ENCODE measurements at places on chromosomes 12 and 14. TPM values are rescaled to one million over a fixed set of nuclear protein-coding genes. Genes with fewer than 3 reads are reported as not detected.

- no peak for DNase-seq
These were observed 54.3 kb downstream of the SLC41A2 start for GRCh38 chr12:104903648-104904423.

- DNase-seq: no peak
These were observed 101.3 kb downstream of the FOXN3 start for GRCh38 chr14:89315493-89316470.

GRCh38 chr12:113422030-113422885 lies at the start of gene SDSL:
Gene SDSL (plus strand): TSS chr12:113422380. CDS start chr12:113427983, 5,603 bp downstream.
- DNase-seq: peak; percentile 89

DNA sequence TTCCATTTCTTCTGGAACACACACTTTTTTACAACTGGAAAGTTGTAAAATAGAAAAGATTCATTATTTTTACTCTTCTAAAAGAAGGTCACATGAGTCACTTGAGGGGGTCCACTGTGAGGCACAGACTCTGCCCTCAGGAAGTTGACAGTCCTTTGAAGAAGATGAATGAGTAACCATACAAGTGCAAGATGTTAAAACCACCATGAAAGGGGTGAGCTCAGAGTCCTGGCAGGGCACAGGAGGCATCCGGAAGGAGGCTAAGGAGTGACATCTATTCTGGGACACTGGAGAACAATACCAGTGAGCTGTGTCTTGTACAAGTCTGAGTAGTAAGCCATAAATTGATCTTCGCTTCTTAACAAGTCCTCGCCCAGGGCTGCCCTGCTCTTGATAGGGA lies 126.0 kb upstream of the FRMD6 start:
- DNase-seq: no peak

GRCh38 chr12:51208016-51208660 lies 9.7 kb downstream of the POU6F1 start:
- DNase-seq: no peak

- no peak for DNase-seq
These were observed 118.1 kb upstream of the FOXN3 start for GRCh38 chr14:89534902-89535685.

DNA sequence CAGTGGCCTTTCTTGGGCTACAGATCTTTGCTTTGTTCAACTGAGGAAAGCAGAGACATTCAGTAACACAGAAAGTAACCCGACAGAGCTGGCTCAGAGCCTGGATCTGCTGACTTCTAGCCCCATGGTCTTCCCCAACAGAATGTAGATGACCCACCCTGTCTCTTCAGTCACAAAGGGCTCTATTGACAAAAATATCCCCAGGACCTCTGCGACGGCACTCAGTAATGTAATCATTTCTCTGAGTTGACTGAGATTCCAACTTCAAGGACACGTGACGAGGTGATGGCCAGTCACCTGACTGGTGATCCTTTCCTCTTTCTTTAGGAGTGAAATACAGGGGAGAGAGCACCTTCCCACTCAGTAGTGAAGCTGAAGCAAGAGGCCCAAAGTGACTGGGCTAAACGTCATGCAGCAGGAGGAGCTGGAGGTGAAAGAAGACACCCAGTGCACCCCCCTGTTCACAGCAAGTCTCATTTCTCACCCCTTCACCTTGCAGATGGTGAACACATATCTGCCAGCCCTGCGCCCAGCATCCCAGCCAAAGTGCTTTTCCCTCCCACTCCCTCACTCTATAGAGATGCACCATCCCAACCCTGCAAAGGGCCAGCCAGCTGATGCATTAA lies 179.2 kb upstream of the EGLN3 start:
- DNase-seq: no peak

DNA sequence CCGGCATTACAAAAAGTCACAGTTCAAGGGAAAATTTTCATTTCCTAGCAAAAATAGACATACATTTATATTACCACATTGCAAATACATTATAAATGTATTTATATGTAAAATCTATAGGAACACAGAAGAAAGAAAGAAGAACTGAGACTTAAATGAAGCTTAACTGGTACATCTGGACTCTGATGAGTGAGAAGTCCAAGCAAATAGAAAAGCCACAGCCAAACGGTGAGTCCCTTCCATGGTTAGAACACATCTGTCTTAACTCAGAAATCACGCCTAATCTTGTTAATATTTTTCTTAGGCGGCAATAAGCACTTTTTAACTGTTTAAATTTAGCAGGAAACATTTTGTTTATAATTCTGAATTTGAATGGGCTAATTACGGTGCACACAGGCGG lies 9.4 kb upstream of the KLRB1 start:
- DNase-seq: no peak

DNA sequence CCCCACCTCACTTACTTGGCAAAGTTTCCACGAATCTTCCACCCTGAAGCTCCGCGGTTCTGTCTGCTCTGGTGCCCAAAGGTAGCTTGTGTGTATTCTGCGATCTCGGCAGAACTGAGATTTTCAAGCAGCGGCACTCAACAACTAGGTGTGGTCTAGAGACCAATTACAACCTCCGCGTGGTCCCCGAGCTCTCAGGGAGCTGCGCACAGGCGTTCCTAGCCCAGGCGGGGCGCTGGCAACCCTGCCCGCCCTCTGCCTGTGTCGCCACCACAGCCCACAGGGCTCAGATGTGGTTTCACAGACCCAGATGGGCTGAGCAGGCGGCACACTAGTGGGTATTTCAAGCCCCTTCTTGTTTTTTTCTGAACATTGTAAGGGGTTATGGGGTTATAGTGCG lies 1.5 kb upstream of the DIABLO start:
- DNase-seq: no peak

DNA sequence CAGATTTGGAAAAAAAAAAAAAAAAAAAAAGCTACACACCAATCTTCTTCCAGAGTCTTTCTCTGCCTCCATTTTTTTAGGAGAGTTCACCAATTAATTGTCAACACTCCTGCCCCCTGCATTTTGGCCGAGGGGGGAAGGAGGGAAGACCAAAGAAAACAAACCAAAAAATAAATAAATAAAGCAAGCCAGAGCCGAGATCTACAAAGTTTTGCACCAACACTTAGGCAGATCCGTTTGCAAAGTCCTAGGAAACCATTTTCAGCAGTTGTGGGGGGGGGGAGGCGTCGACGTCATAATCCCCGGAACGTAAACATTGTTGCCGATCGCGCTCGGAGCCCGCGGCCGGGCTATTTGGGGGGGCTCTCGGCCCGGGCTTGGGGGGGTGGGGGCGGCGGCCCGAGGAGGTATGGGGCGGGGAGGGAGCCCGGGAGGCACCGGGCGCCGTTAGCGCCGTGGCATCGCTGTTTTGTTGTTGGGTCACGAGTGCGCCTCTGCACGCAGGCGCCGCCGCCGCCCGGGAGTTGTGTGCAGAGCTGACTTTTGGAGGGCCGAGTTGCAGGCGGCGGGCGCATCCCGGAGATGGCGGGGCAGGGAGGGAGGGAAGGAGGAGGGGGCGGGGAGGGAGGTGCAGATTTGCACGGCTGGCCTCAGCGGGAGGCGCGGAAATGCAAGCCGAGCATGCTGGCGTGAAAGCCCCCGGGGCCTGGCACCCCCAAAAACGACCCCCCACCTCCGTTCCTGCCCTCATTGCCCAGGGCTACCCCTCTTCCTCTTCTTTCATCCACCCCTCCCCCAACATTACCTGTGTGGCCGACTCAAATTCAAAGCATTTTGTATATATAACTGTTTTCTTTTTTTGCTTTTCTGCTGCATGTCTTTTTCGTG lies 598 bp downstream of the KDM2B start:
- peak; percentile 85 for DNase-seq

DNA sequence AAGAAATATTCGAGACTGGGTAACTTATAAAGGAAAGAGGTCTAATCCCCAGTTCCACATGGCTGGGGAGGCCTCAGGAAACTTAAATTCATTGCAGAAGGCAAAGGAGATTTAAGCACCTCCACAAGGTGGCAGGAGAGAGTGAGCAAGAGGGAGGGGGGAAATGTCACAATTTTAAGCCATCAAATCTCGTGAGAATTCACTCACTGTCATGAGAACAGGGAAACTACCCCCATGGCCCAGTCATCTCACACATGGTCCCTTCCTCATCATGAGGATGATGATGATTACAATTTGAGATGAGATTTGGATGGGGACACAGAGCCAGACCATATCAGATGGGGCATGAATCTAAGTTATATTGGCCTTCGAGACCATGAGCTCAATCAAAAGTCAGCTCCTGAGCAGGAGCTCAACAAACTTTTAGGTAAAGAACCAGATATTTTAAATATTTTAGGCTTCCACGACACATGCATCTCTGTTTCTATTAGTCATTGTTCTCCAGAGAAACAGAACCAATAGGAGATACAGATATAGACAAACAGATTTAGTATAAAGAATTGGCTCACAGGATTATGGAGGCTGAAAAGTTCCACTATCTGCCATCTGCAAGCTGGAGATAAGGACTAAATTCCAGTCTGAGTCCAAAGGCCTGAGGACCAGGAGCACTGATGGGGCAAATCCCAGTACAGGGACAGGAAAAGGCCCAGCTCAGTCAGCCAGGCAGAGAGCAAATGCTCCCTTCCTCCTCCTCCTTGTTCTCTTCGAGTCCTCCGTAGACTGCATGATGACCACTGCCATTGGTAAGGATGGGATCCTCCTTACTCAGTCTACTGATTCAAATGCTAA lies 24.9 kb downstream of the DGLUCY start:
- DNase-seq: peak; percentile 54

DNA sequence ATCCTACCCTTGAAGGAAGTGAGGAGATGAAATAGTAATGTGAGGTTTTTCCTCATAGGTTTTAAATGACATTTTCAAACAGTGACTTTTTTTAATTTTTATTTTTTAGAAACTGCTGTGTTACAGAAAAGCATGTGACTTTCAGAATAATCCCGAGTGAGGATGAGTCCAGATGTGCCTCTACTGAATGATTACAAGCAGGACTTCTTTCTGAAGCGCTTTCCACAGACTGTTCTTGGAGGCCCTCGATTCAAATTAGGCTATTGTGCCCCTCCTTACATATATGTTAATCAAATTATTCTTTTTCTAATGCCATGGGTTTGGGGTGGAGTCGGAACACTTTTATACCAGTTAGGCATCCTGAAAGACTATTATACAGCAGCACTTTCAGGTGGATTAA lies 15.8 kb downstream of the PCNX4 start:
- no peak for DNase-seq

DNA sequence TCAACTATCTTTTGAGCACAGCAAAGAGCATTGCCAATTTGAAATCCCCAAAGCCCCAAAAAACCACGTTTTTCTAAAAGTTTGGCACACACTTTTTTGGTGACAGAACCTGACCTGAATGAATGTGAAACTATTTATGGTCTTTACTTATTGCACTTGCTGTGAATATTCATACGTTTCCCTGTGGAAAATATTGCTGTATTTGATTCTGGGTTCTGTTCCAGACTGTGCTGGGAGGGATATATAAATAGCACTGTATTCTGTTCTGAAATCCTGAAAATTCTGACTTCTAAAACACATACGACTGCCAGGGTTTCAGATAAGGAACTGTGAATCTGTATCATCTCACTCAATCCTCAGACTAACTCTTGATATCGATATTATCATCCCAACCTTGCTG lies 35.1 kb downstream of the NR1H4 start:
- DNase-seq: no peak

DNA sequence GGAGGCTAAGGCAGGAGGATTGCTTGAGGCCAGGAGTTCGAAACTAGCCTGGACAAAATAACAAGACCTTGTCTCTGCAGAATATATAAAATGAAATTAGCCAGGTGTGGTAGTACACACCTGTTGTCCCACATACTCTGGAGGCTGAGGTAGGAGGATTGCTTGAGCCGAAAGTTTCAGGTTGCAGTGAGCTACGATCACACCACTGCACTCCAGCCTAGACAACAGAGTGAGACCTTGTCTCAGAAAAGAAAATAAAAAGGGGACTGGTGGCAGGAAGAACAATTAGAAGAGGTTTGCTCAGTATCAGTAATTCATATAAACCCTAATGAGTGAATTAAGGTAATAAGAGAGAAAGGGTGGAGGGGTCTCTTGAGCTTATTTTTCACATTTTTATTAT lies 8.0 kb downstream of the PSMA6 start:
- no peak for DNase-seq

- no peak for DNase-seq
These were observed 361.3 kb upstream of the TMTC1 start for GRCh38 chr12:30144777-30145683.

DNA sequence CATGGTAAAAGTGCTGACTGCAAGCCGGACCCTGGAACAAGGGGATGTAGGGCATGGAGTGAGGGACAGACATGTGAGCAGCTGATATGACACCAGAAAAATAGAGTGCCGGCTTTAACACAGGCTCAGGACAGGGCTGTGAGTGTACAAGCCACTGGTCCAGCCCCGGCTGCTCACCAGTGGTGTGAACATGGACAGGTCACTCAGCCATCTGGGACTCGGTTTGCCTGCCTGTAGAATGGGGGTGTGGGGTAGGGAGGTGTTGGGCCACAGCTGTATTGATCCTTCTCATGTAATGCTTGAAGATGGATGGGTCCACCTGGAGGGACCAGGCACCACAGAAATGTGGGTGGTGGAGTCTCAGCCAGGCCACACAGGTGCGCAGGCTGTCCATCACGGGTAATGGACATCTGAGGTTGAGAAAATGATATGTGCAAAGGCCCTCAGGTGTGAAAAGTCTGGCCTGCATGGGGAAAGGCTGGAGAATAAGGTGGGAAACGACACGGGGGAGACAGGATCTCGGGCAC lies 10.6 kb upstream of the KRT74 start:
- DNase-seq: no peak

DNA sequence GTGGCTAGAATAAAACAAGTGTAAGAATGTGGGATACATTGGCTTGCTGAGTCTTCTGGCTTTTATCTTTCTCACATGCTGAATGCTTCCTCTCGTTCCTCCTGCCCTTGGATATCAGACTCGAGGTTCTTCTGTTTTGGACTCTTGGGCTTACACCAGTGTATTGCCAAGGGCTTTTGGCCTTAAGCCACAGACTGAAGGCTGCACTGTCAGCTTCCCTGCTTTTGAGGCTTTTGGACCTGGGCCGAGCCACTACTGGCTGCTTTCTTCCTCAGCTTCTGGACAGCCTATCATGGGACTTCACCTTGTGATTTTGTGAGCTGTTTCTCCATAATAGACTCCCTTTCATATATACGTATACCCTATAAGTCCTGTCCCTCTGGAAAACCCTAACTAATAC lies 300.9 kb upstream of the STXBP6 start:
- DNase-seq: no peak

- DNase-seq: no peak
These were observed 103.0 kb downstream of the PEBP1 start for GRCh38 chr12:118238888-118239287.

GRCh38 chr14:60095781-60096450 lies 4.2 kb downstream of the PCNX4 start:
- no peak for DNase-seq

The HHIPL1 gene
- 0.69 TPM for polyA plus RNA-seq

The CLEC7A gene
- polyA plus RNA-seq: 5.9 TPM

The ADCY6 gene
- polyA plus RNA-seq: 56.6 TPM

The OR4E2 gene
- polyA plus RNA-seq: not detected

The TAS2R20 gene
- 1.8 TPM for polyA plus RNA-seq

The NPAS3 gene
- 0.81 TPM for polyA plus RNA-seq

The PLCZ1 gene
- polyA plus RNA-seq: 0.09 TPM

The KCNC2 gene
- polyA plus RNA-seq: 0.12 TPM

The SYCP3 gene
- polyA plus RNA-seq: 0.13 TPM

The RASSF9 gene
- 0.45 TPM for polyA plus RNA-seq
